ENCODE measurements at places on chromosomes 2 and 18.

GRCh38 chr2:238305965-238306671 lies 14.2 kb upstream of the TRAF3IP1 start:
- no peak for DNase-seq

- no peak for DNase-seq
Measured at GRCh38 chr2:150387586-150388288, 99.7 kb downstream of the RND3 start.

DNA sequence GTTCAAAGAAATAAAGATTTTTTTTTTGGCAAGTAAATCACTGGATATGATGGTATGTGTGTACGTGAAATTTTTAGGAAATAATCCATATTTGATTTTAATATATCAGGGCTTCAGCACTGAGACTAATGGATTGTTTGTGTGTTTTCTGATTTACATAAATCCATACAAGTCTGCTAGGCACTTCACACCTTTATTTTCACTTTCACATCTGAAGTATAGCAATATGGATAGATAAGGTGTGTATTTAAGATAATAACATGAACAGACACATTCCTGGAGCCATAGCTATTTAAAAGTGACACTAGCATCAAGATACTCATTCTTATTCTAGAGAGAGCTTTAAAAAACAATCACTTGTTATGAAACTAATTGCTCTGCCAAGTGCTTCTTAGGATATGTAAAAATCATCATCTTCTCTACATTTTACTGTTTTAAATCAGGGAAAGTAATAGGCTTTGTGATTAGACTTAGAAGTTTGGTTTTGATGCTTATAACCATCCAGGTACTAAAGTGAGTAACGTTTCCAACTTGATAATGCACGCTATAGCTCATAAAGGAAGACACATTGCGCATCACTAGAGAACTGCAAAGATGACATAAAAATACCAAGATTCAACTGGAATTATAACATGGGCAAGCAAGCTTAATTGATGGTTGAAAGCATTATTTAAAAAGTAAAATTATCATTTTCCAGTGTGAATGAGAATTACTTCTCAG lies 208.9 kb downstream of the ZEB2 start:
- no peak for DNase-seq

DNA sequence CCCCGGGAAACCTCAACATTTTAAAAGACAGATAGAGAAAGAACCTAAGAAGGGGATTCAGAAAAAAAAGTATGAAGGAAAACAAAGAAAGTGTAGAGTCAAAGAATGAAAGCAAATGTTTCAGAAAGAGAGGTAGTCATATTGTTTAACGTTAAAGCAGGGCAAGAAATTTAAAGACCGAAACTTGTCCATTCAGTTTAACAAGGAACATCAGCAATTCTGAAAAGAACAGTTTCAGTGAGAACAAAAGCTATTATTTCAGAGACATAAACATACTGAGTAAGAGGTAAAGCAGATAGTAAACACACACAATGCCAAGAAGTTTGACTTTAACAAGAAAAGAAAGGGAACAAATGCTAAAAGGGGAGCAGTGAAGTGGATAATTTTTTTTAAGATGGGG lies 41.1 kb downstream of the MBD2 start:
- DNase-seq, result no peak

GRCh38 chr2:238227587-238228032 lies 12.2 kb downstream of the HES6 start:
- no peak for DNase-seq

DNA sequence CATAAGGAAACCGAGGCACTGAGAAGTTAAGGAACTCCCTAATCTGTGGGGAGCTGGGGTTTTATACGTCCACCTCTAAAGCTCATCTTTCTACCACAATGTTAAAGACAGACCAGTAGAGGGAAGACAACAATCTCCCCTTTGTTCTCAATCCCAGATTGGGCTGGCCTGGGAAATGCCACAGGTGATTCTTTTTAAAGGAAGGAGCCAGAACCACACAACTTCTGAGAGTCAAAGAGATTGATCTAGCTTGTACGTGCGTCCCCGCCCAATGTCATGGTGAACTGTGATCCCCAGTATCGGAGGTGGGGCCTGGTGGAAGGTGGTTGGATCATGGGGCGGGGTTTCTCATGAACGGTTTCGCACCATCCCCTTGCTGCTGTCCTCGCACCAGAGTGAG lies 81.8 kb upstream of the LCLAT1 start:
- DNase-seq, result no peak

Data from MG63 (cell line).